Activated CD4-positive, alpha-beta T cell treated with anti-CD3 and anti-CD28 coated beads, Interleukin-2, amount 10 ng/mL, durations not matched to agents 7 days and 5 days (primary cell): ENCODE measurements at places on chromosomes 16 and 17. TPM values are rescaled to one million over a fixed set of nuclear protein-coding genes. Genes with fewer than 3 reads are reported as not detected.
A peak's percentile ranks its signal among the peaks of the same experiment; 100 is the strongest.

Gene BCL6B
- 0.40 TPM for total RNA-seq

DNA sequence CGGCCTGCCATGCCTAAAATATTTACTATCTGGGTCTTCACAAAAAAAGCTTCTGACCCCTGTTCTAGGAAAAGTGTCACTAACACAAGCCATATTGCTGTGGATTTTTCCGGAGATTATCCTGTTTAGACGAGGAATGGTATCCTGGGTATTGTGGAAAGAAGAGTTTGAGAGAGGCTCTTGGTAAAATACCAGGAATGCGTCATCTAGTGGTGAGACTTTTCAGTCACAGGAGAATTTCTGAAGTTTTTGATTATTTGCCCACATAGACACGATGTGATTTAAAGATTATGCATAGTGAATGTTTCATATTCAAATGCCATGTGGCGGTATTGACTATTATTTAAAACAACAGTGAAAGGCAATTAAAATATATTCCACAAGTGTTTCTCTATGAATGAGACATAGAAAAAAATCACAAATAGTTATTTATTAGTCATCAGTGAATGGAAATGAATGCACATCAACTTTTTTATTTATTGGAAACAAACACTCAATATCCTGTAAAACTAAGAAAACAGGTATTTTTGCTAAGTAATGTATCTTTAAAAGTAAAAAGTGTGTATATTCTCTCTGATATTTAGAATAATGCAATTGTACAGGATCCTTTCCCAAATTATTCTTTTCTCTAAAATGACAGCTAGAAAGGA lies 7.8 kb downstream of the KRT28 start:
- no peak for DNase-seq

GRCh38 chr16:22098405-22099255 lies 6.3 kb downstream of the VWA3A start:
- DNase-seq: peak; percentile 29

Gene SLC13A2
- not detected for total RNA-seq

- DNase-seq: no peak
These were observed 7.4 kb upstream of the PSMC5 start for GRCh38 chr17:63819585-63820537.

DNA sequence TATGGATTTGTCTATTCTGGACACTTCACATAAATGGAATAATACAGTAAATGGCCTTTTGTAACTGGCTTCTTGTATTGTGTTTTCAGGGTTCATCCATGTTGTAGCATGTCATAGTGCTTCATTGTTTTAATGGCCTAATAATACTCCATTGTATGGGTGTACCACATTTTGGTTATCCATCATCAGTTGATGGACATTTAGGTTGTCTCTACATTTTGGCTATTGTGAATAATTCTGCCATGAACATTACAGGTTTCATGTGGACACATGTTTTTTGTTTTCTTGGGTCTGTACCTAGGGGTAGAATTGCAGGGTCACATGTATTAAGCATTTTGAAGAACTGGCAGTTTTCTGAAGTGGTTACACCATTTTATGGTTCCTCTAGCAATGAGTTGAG lies 223.5 kb upstream of the CACNG5 start:
- DNase-seq: no peak

- no peak for DNase-seq
These were observed 94.5 kb downstream of the ZDHHC7 start for GRCh38 chr16:84916850-84917249.

- peak; percentile 45 for DNase-seq
These were observed 580 bp downstream of the TANC2 start for GRCh38 chr17:62966426-62967204.

Gene AOC3
- total RNA-seq: 0.79 TPM

- DNase-seq: no peak
These were observed 5.4 kb upstream of the CSNK1D start for GRCh38 chr17:82278786-82279391.

- DNase-seq: no peak
These were observed 17.4 kb downstream of the KRT24 start for GRCh38 chr17:40686192-40686591.

Gene IGF2BP1
- not detected for total RNA-seq

DNA sequence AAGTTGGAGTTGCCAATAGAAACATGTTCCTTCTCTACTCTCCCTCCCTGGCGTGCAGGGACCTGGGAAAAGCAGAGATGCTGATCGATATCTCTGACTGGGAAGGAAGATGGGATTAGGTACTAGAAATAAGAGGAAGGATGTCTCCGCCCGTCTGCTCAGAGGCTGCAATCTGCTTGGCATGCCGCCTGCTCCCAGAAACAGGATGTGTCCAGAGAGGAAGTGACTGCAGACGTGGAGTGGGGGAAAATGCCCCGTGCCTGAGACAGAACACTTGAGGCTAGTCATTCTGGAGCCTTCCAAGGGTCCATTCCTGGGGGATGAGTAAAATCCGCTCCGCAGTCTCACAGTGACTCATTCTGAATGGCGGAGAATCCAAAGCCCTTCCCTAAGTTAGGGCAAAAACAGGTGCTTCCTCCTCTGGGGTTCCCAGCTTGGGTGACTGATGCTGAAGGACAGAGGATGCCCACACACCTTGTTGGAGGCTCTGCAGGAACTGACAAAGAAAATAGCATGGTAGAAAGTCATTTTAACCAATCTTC lies 45.0 kb upstream of the SMURF2 start:
- DNase-seq: no peak

GRCh38 chr16:89268987-89269735 lies 51.7 kb downstream of the ZNF778 start:
- no peak for DNase-seq

Gene NRN1L
- total RNA-seq: 1.5 TPM

GRCh38 chr16:88842806-88843205 lies 13.9 kb downstream of the GALNS start:
- no peak for DNase-seq

GRCh38 chr17:27545562-27546229 lies 85.3 kb upstream of the LGALS9 start:
- DNase-seq: no peak

Gene HOXB7
- 0.25 TPM for total RNA-seq

DNA sequence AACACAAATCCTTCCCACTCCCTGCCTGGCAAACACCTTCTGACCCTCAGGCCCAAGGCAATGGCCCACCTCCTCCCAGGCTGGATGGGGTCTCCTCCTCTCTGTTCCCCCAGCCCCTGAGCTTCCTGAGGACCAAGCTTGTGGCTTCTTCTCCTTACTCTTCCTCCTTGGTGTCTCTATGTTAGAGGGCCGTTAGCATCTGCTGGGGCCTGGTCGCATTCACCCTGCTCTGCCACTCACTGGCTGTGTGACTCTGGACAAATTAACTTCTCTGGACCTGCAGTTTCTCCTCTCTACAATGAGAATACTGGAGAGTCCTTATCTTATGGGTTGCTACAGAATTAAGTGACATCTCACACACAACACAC lies 725 bp upstream of the MT2A start:
- DNase-seq: no peak

GRCh38 chr17:31568539-31568938 lies 177.1 kb downstream of the RAB11FIP4 start:
- DNase-seq: no peak

DNA sequence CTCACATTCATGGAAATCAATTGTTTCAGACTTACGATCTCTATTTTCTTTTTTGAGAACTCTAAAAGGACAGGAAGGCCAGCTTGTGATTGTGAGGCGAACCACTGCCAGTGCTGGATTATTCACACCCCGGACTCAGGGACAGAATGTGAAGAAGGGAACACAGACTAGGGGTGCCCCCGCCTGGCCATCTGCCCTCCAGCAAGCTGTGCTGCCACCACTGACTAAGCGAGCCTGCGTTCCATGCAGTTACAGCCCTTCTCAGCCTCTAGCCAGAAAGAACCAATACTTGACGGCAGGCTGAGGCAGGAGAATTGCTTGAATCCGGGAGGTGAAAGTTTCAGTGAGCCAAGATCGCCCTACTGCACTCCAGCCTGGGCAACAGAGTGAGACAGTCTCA lies 2.8 kb downstream of the HAGH start:
- peak; percentile 15 for DNase-seq

DNA sequence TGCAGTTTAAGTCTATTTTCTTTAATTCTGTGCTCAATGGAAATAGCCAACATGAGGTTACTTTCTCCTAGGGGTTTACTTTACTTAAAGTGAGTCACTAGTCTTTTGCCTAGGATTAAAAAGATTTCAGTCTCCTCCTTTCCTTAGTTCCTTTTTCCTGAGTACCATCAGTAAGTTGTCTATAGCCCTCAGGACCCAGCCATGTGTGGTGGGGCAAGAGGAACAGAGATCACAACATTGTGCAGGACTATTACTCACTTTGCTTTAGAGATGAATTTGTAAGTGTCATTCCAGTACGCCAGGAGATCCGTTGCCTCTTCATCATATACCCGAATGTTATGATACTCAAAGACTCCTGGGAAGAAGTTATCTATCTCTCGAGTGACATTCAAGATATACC lies 27.7 kb upstream of the CORO6 start:
- DNase-seq: no peak

GRCh38 chr16:75534560-75535205 lies 1.2 kb downstream of the CHST5 start:
- DNase-seq: no peak

Gene TMEM235
- not detected for total RNA-seq

Gene KRTAP17-1
- not detected for total RNA-seq

Gene ACAP1
- 727 TPM for total RNA-seq

DNA sequence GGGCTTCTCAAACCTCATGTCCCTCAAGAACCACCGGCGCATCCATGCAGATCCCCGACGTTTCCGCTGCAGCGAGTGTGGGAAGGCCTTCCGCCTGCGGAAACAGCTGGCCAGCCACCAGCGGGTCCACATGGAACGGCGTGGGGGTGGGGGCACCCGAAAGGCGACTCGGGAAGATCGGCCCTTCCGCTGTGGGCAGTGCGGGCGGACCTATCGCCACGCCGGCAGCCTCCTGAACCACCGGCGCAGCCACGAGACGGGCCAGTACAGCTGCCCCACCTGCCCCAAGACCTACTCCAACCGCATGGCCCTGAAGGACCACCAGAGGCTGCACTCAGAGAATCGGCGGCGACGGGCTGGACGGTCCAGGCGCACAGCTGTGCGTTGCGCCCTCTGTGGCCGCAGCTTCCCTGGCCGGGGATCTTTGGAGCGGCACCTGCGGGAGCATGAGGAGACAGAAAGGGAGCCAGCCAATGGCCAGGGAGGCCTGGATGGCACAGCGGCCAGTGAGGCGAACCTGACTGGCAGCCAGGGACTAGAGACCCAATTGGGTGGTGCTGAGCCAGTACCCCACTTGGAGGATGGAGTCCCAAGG lies 5.9 kb downstream of the ZNF646 start:
- DNase-seq: no peak

GRCh38 chr17:16661217-16661616 lies 7.6 kb upstream of the ZNF624 start:
- DNase-seq: no peak

DNA sequence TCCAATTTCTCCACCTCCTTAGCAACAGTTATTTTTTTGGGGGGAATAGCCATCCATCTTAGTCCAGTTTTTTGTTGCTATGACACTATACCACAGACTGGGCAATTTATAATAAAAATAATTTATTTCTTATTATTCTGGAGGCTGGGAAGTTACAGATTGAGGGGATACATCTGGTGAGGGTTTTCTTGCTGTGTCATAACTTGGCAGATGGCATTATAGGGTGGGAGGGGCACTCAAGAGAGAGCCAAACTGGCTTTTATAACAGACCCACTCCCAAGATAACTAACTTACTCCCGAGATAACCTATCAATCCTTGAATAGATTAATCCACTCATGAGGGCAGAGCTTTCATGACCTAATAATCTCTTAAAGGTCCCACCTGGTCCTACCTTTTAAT lies 84.2 kb downstream of the ABCA8 start:
- DNase-seq: no peak

DNA sequence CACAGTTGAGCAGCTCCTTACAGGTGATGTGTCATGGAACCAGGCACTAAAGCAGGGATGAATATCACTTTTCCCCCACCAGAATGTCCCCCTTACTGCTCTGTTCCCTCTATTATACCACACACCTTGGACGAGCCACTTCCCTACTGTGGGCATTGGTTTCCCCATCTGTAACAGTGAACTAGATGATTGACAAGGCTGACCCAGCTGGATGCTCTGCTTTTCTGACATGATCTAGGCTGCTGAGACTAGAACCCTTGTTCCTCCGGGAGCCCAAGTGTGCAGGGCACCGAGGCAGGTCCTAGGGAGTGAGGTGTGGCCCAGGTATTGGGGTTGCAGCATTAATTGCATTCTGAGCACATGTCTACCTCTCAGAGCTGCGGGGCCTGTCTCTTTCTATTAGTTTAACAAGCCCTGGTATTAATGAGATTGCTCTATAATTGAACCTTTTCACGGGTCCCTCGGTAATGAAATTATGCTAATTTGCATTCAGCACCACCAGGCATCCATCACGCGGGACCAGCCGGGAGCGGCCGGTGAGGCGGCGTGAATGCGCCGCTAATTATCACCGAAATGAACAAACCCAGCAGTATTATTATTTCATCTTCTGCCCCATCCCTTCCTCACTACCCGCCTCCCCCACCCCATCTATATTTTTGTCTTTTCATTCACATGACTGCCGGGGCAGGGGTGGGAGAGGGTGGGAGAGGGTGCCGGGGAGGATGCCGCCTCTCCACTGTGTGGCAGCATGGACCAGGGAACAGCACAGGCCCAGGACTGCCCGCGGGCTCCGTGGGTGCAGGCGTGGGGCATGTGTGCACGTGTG lies 121.1 kb downstream of the CYLD start:
- no peak for DNase-seq

DNA sequence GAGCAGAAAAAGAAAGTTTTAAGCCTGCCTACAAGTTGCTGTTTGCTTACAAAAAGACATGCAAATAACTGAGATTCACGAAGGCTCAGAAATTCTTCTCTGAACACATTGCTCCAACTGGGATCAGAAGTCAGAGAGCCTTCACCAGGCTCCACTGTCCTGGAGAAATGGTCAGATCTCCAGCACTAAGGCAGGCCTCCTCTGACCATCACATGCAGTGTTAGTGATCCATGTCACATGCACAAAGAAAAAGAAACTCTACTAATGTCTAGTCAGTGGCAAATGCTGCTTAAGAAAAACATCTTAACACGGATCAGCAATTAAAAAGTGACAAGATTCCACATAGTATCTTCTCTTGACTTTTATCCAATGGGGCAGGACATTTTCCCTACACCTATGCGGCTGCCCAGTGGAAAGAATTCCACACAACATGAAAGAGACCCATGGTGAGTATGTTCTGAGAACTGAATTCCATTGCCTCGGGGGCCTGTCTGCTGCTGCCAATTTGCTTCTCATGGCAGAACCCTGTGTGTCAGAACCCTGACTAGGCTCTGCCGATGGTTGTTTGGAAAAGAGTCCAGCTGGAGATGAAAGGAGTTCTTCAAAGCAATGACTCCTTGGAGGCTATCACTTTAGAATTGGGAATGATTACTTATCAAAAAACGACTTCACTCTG lies 96.6 kb downstream of the HIC1 start:
- no peak for DNase-seq
